Natural killer cell (primary cell): ENCODE measurements at places on chromosomes 7 and 10.

DNA sequence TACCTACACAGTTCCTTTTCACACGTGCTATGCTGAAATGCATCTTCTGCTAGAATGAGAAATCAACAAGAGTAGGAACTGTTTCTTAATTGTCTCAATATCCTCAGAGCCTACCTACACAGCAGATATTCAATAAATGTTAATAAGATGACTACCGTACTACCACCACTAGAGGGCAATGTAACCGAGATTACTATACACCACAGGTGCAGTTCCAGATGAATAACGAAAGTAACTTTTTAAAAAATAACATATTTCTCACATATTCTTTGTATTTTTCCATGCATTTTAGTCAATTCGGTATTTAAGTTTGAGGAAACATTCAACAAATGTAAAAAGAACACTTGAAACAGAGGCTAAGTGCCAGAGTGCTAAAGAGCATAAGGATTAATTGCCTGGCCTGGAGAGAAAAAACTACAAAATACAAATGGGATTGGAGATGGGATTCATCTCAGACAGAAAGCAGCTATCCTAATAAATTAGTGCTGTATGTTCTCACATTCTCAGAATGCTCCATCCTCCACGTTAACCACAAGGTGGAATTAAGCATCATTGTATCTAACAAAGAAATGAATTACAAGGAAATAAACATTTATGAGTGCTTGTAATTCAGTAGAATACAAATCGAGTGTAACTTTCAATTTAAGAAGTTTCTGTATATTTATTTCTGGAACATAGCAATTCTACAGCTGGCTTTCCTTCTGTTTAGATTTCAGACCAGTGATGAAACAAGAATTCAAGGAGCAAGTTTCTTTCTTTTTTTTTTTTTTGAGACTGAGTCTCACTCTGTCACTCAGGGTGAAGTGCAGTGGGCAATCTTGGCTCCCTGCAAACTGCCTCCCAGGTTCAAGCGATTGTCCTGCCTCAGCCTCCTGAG is 20.3 kb upstream of the HECTD2 start:
- DNase-seq = peak; percentile 87

- no peak for DNase-seq
These were observed 128.3 kb downstream of the ADARB2 start for GRCh38 chr10:1608851-1609647.

GRCh38 chr10:75091146-75091545 is 20.3 kb upstream of the SAMD8 start:
- DNase-seq = no peak

- no peak for DNase-seq
These were observed 2.3 kb downstream of the GLRX3 start for GRCh38 chr10:130138479-130138866.

GRCh38 chr7:22435105-22435504 is 64.9 kb downstream of the STEAP1B start:
- no peak for DNase-seq

DNA sequence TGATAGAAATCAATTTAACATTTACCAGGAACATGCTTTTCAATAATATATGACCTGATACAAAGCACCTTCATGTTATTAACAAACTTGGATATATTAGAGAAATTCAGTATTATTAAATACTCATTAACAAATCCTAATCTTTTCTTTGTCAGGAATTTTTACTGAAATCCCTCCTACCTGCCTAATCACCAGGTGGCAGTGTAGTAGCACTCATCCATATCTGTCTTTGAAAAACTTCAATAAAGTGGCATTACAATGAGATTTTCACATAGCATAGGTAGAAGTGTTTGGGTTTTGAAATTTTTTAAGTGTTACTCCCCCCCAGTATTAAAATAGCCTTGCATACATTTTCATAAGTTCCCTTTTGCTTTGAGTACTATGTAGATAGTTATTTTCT is 1246.6 kb upstream of the LRRN3 start:
- peak; percentile 41 for DNase-seq

GRCh38 chr10:128498378-128498730 is 372.1 kb upstream of the MKI67 start:
- no peak for DNase-seq

GRCh38 chr7:71424166-71425035 is 292.5 kb downstream of the GALNT17 start:
- DNase-seq = no peak

- no peak for DNase-seq
These were observed 150.9 kb downstream of the POLR1F start for GRCh38 chr7:19557726-19558465.

DNA sequence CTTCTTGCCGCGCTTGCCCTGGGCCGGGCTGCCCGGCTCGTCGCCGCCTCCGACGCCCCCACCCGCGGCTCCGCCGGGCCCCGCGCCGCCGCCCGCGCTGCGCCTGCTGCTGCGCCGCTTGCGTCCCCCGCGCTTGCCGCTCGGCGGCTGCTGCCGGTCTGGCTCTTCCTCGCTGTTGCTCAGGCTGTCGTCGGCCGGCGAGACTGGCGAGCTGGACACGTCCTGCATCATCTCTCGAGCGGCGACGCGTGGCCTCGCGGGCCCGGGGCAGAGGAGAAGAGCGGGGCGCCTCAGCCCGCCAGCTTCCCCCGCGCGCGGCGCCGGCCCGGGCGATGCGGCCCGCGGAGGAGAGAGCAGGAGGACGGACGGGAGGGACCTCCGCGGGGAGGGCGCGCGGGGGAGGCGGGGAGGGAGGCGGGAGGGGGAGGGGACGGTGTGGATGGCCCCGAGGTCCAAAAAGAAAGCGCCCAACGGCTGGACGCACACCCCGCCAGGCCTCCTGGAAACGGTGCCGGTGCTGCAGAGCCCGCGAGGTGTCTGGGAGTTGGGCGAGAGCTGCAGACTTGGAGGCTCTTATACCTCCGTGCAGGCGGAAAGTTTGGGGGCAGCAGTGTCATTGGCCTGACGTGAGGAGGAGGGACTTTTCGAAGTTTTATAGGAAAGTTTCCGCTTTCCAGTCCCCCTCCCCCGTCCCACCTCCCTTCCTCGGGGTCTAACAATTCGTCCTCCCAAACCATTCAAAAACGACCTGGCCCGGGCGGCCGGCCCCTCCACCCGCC is at the start of gene TWIST1:
TWIST1 (minus strand) TSS at position 546 of the 779 bp plus-strand sequence; CDS start at position 231, 315 bp downstream.
- no peak for DNase-seq

GRCh38 chr10:100997360-100998182 is 2.0 kb upstream of the LZTS2 start:
- DNase-seq = peak; percentile 63

GRCh38 chr10:93299195-93299594 is 182.9 kb downstream of the MYOF start:
- no peak for DNase-seq

GRCh38 chr7:131745390-131746248 is 189.2 kb upstream of the PODXL start:
- no peak for DNase-seq

GRCh38 chr7:108385834-108386422 is 70.3 kb downstream of the NRCAM start:
- DNase-seq = no peak

GRCh38 chr10:129320340-129320739 is 146.7 kb upstream of the MGMT start:
- no peak for DNase-seq

DNA sequence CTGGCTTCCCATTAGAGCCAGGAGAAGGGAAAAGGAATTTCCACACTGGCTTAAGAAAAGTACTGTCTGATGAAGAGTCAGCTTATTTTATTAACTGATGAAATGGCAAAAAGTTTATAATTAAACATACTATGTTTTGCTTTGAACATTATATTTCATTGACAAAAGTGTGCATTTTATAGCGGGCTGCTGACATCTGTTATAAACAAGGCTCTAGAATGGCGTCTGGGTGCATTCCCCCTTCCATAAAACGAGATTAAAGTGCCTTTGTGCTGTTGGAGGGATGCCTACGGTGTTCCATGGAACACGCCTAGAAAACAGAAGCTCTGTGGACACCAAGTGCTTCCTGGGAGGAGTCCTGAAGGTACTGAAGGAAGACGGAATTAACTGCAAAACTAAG is 220.2 kb downstream of the SNX10 start:
- no peak for DNase-seq

- DNase-seq = no peak
These were observed 83.2 kb upstream of the KIF5B start for GRCh38 chr10:32139223-32140073.

GRCh38 chr10:30542001-30542894 is 87.3 kb downstream of the LYZL2 start:
- DNase-seq = no peak

DNA sequence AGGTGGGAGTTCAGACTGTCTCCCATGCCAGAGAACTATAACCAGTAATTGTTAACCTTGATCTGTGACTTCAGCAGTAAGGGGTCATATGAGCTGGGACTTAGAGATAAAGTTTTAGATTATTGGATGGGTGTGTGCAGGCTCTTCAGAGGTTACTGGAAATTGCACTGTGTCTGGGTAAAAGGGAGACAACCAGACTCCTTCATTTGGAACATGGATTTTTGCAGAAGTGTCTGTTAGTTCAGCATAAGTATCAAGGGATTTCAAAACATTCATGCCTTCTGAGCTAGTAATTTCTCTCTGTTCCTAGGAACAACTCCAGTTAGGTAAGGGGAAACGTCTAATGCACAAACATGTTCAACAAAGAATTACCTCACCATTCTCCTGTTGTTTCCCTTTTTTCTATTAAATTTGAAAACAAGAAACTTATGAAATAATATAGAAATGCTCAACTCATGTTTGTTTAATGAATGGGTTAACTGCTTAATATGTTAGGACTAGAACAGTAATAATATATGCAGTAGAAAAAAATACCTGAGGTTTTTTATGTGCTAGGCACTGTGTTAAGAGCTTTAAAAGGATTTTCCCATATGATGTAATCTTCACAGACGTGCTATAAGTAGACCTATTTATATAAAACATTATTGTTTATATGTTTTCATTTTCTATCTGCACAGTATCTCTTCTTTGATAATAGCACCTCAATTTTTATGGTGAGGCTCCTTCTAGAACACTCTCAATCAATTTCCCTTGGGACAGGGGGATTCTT is 233.0 kb downstream of the CACNA2D1 start:
- no peak for DNase-seq

GRCh38 chr7:128247640-128248194 is 6.6 kb downstream of the LEP start:
- DNase-seq = no peak

DNA sequence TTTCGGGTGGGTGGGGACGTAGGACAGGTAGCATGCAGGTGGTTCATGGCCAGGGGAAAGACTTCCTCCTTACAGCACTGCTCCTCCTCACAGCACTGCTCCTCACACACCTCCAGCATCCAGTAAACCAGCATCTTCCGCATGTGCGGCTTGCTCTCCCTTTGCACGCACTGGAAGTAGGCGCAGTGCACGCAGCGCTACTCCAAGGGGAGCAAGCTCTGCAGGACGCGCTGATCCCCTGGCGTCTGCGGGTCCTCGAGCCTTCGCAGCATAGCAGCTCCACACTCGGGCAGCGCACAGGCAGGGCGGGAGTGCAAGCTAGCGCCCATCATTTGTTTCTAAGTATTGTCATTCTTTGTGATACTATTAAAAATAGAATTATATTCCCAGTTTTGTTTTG is 30.5 kb upstream of the MAP3K8 start:
- no peak for DNase-seq

DNA sequence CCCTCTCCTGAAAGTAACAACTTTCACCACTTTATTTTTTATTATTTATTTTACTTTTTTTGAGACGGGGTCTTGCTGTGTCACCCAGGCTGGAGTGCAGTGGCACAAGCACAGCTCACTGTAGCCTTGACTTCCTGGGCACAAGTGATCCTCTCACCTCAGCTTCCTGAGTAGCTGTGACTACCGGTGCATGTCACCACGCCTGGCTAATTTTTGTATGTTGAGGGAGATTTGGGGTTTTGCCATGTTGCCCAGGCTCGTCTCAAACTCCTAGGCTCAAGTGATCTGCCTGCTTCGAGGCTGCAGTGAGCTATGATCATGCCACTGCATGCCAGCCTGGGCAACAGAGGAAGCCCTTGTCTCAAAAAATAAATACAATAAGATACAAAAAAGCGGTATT is 14.9 kb upstream of the SLIT1 start:
- no peak for DNase-seq

- DNase-seq = no peak
These were observed 176.3 kb upstream of the TCERG1L start for GRCh38 chr10:131487822-131488221.

- peak; percentile 93 for DNase-seq
These were observed at the start of gene GATA3 for GRCh38 chr10:8054494-8055407. Gene GATA3 (plus strand): TSS chr10:8054688. CDS start chr10:8055656, 968 bp downstream.

DNA sequence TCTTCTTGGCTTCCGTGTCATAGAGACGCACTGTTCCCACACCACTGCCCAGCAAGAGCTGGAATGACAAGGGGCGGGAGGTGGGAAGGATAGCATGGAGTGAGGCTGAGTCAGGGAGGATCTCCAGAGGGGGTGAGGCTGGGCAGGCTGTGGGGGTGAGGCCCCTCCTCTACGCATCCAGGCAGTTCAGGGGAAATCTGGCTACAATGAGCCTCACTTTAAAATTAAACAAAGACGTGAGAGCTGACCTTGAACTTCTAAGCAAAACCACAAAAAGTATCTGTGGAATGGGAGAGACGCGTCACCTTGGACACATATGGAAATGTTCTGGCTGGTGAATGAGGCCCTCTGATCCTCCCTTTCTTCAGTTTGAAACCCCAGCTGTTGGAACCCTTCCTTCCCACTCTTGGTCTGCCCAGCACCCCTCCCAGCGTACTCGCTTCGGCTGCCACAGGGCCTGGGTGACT is 17.7 kb downstream of the WDR91 start:
- no peak for DNase-seq

- DNase-seq = no peak
These were observed 394.7 kb upstream of the AKR1E2 start for GRCh38 chr10:4431114-4431863.

- DNase-seq = no peak
These were observed 42.1 kb upstream of the ANAPC16 start for GRCh38 chr10:72173619-72174296.

DNA sequence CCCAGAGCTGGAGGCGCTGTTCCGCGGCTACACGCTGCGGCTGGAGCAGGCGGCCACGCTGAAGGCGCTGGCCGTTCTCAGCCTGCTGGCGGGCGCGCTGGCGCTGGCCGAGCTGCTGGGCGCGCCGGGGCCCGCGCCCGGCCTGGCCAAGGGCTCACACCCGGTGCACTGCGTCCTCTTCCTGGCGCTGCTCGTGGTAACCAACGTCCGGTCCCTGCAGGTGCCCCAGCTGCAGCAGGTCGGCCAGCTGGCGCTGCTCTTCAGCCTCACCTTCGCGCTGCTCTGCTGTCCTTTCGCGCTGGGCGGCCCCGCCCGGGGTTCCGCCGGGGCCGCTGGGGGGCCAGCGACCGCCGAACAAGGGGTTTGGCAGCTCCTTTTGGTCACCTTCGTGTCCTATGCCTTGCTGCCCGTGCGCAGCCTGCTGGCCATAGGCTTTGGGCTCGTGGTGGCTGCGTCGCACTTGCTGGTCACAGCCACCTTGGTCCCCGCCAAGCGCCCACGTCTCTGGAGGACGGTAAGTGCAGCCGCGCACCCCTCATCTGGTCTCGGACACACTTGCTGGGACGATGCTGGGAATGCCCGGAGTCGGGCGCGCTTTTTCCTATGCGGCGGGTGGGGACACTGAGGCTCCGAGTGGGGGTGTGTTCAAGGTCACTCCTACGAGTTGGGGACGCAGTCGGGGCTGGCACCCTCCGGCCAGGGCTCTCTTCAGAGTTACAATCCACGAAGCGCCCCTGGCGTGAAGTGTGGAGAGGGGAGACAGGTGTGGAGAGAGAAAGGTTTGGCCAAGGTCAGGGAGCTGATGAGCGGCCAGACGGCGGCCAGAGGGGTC is 717 bp downstream of the ADCY1 start:
- no peak for DNase-seq

- peak; percentile 58 for DNase-seq
These were observed 54.2 kb downstream of the TACR2 start for GRCh38 chr10:69362471-69362954.

GRCh38 chr7:133434246-133434865 is 181.5 kb downstream of the EXOC4 start:
- DNase-seq = no peak

- DNase-seq = no peak
These were observed 74.3 kb upstream of the ASAH2 start for GRCh38 chr10:50325449-50326171.
